ENCODE measurements at places on chromosomes 11 and 22. TPM values are rescaled to one million over a fixed set of nuclear protein-coding genes. Genes with fewer than 3 reads are reported as not detected.

Gene KIRREL3
- 11.6 TPM for total RNA-seq

Gene ZP1
- total RNA-seq: not detected

Gene APOL2
- 48.5 TPM for total RNA-seq

Gene SAA4
- not detected for total RNA-seq

Gene OR51E2
- total RNA-seq: not detected

Gene TRIM49
- total RNA-seq: not detected

Gene ISX
- not detected for total RNA-seq

Gene CPSF7
- total RNA-seq: 73.9 TPM

Gene CHORDC1
- 74.5 TPM for total RNA-seq

Gene PDE2A
- 1.2 TPM for total RNA-seq

Gene KRTAP5-1
- not detected for total RNA-seq

Gene BLID
- not detected for total RNA-seq

Gene RAG2
- total RNA-seq: not detected

Gene OR5B21
- total RNA-seq: not detected

Gene SEC14L2
- 82.5 TPM for total RNA-seq

Gene SERPING1
- 1.2 TPM for total RNA-seq

Gene MS4A6A
- total RNA-seq: not detected

Gene NDUFS8
- total RNA-seq: 349 TPM

Gene SLC22A9
- total RNA-seq: not detected

Gene GPR83
- total RNA-seq: not detected

Gene ARHGEF17
- 13.3 TPM for total RNA-seq

Gene RBMXL2
- total RNA-seq: not detected

Gene HYLS1
- total RNA-seq: 13.6 TPM

Gene TYR
- total RNA-seq: not detected

Gene OR51B5
- total RNA-seq: 0.10 TPM

Gene CD44
- 923 TPM for total RNA-seq

Gene C11orf65
- total RNA-seq: not detected

Gene CHRM1
- 0.06 TPM for total RNA-seq

Gene DDI1
- total RNA-seq: not detected

Gene CCDC116
- 0.09 TPM for total RNA-seq

Gene NECTIN1
- 9.7 TPM for total RNA-seq

Gene INS
- not detected for total RNA-seq

Gene OR10A2
- total RNA-seq: not detected

Gene MCHR1
- not detected for total RNA-seq

Gene OR2D3
- not detected for total RNA-seq

Gene C11orf21
- total RNA-seq: not detected

Gene CATSPERZ
- total RNA-seq: 1.6 TPM

Gene SEC14L6
- not detected for total RNA-seq

Gene ANKK1
- not detected for total RNA-seq
